ENCODE measurements at places on chromosomes 12 and 14.

DNA sequence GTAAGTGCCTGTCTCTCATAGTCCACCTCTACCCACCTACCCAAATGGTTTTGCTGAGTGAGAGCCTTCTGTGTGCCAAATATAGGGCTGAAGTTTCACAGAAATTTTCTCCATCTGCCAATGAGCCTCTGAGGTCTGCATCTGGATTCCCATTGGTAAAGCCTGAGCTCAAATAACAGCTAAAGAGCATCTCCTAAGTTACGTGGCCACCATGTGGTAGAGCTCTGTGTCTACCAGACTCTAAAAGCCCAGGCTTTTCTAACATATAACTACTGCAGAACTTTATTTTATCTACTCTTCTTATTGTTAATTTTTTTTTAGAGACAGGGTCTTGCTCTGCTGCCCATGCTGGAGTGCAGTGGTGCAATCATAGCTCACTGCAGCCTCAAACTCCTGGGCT is 16.0 kb downstream of the AMDHD1 start:
- no peak for DNase-seq

DNA sequence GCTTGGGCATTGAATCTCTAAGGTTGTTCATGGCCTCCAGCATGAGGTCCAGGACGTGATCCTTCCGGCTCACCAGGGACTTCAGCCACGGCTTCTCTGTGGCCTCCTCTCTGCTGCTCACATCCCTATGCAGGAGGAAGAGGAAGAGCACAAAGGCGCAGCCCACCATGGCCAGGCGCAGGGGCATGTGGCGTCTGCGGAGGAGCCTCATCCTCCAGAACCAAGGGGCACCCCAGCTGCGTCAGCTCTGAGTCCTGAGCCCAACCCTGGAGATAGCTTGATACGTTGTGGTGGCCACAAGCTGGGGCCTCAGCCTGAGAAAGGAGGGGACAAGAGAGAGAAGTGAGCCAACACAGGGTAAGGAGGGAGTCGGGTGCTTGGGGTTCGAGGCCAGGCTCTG is 11.6 kb downstream of the GALNT6 start:
- no peak for DNase-seq

GRCh38 chr14:51328772-51329353 is 88.8 kb downstream of the TMX1 start:
- no peak for DNase-seq

- DNase-seq: no peak
Observed at GRCh38 chr12:76790564-76791552, 26.9 kb downstream of the ZDHHC17 start.
